ENCODE measurements at places on chromosomes 16 and 17. TPM values are rescaled to one million over a fixed set of nuclear protein-coding genes. Genes with fewer than 3 reads are reported as not detected.

GRCh38 chr17:58741121-58741625, 14.5 kb upstream of the PPM1E start:
- no peak for DNase-seq

DNA sequence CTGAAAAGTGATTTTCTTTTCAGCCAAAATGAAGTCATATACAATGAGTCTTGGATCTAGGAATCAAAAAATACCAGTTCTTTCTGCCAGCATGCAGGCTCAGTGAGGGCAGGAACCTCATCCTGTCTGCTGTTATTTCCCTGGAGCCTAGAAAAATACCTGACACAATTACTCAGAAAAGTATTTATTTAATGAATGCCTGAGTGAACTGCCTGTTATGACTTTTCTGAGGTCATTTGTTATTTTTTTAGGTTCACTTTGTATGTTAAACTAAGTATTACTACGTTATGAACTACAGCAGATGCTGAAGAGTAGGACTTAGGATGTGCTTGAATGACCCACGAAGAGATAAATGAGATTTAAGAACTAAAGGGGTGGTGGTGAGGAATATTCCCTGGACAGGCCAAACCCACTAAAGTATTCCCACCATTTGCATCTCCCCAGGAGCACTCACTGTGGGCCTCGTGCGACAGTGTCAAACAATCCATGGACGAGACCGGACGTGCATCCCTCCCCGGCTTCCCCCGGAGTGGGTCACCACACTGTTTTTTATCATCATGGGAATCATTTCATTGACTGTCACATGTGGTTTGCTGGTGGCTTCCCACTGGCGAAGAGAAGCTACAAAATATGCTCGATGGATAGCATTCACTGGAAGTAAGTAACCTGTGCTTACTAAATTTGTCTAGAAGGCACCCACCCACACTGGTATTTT, 17.1 kb upstream of the VWA3A start:
- no peak for DNase-seq

TBX4 gene
- not detected for total RNA-seq

NPW gene
- total RNA-seq = 1.3 TPM

DNA sequence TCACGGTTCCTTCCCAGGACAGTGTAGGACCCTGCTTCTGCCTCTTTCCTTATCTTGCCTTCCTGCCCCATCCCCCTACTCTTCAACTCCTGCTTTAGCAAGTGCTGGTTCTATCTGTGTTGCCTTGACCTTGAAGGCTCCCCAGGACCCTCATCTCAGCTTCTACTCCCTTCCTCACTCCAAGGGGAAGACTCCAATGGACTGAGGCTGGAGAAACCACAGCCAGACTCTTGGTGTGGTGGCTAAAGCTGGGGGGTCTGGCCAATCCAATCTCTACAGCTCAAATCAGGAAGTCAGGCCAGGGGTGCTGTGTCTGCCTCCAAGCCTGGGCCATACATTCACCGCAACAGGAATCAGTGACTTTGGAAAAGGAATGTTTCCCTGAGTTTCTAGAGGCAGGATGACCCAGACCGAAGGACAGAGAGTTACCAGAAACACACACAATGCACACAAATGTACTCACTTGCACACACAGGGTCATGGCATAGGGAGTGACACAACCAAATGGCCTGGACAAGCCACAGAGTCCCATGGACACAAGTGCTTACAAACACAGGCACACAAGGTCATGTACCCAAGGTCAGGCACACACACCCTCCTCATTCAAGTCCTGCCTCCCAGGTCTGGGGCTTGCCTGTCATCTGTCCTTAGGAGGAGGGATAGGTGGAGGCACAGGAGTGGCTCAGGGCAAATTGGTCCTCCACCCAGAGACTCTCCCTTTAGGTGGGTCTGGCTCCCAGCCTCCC, 1.7 kb upstream of the HSD11B2 start:
- no peak for DNase-seq

DNA sequence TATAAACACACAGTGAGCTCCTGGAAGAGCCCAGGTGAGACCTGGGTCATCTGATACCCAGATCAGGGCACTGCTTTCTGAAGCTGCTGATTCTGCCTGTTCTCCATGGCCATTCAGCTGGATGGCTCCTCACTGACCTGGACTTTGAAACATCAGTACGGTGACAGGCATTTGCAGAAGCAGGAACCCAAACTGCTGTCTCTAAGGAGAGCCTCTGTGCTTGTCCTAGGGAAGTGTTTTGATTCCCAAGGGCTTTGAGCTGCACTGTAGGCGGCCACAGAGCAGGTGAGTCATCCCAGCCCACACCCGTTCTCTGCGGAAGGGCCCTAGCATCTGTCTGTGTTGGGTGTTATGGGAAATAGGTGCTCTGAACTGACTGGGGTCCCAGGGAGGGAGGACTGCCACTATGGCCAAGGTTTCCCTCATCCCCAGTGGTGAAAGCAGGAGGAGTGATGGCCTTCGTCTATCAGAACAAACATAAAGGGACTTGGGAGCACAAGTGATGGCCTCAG, 60.7 kb upstream of the ADCY9 start:
- DNase-seq = peak; percentile 8

USH1G gene
- not detected for total RNA-seq

DNA sequence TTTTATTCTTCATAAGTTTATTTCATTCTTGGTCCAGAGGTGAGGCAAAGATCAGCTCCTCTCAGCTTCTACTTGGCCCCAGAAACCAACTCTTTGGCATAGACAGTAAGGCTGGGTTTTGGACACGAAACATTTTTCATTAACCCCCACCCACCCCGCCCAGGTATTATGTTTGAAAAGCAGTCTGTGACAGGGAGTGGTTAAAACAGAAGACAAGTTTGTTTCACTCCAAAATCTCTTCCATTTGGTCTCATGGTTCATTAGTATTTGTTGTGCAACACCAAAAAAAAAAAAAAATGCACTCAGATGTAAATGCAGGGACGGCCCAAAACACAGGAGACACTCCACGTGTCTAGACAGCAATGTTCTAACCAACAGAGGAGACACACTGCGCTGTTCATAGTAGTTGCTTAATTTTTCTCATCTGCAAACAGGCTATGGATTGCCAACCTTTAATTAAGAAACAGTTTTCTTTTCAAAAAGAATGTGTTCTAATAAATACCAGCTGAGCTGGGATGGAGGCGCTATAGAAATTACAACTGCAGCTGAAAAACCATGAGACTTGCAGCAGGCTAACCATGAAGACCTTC, 39.8 kb upstream of the MMP2 start:
- DNase-seq = no peak

HNF1B gene
- total RNA-seq = not detected

- no peak for DNase-seq
Observed at GRCh38 chr17:4161192-4161966, 18.4 kb downstream of the CYB5D2 start.

DNA sequence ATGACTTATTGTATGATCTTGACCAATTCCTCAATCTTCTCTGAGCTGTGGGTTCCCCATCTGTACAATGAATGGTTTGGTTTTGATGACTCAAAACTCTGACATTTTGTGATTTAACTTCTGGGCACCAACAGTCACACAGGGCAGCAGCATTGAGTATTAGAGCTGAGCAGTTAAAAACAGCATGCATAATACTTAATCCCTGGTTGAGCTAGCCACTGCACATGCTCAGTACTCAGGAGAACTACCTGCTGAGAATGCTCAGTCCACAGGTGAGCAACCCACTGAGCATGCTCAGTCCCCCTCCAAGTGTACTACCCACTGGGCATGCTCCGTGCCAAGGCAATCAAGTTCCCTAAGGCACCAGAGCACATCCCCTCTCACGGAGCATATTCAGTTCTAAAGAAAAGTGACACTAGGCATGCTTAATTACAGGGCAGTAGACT, 68.7 kb downstream of the AIPL1 start:
- DNase-seq = no peak

DNA sequence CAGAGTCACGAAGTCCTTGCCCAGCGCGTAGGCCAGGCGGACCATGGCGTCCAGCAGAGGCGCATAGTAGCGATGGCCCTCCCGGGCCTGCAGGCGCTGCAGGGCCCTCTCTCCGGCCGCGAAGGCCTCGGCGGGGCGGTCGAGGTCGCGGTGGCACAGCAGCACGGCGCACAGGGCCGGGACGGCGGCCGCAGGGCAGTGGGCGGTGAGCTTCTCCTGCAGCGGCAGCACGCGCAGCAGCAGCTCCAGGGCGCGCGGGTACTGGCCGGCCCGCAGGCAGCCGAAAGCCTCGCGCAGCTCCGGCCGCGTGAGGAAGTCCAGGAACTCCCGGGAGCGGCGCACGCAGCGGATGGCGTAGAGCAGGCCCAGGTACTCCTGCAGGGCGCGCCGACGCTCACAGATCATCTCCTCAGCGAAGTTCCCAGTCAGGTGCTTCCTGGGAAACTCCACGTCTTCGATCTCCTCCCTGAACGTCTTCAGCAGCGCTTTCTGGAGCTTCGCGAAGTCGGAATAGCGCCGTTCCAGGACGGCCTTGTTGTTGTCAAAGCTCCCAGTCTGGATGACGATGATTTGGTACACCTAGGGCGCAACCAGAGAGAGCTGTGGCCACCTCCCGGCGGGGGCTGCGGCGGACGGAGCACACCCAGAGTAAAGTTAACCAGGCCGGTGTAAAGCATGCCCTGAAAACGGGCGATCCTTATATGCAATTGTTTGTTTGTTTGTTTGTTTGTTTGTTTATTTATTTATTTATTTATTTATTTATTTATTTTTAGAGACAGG, 7.4 kb downstream of the SNX20 start:
- no peak for DNase-seq

- DNase-seq = peak; percentile 6
Observed at GRCh38 chr17:69870091-69870530, 204.9 kb upstream of the KCNJ16 start.

- no peak for DNase-seq
Observed at GRCh38 chr16:24352746-24353145, 96.6 kb downstream of the CACNG3 start.

GRCh38 chr17:27846042-27846655, 45.8 kb upstream of the NOS2 start:
- DNase-seq = no peak

DNA sequence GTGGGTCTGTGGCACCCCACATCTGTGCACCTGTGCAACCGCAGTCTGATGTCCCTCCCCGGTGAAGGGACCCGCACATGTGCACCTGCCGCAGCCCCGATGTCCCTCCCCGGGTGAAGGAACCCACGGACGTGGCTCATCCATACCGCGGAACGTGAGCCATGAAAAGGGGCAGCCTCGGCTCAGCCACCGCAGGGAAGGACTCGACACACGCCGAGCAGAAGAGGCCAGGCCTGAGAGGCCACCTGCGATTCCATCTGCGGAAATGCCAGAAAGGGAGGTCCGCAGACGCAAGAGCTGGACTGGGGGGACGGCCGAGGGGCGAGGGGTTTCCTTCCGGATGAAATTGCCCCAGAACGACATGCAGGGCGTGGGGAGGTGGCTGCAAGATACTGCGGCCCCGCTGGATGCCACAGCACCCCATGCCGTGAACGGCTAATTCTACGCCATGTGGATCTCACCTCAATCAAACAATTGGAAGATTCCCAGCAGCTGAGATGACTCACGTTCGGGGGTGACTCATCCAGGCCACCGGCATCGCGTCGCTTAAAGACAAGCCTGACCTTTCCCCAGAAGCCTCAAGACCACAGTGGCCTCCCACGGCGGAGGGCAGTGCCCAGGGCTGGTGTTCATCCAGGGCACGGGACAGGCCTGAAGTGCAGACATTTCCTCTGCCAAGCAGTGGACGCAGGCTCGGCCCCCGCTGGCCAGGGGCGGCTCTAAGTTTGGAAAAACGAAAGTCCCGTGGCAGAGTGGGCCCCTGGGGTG, 21.0 kb downstream of the SOX8 start:
- no peak for DNase-seq

- no peak for DNase-seq
Observed at GRCh38 chr17:51778842-51779241, 379.7 kb downstream of the CA10 start.

- no peak for DNase-seq
Observed at GRCh38 chr17:16912021-16912962, 59.6 kb downstream of the TNFRSF13B start.

NRN1L gene
- 0.80 TPM for total RNA-seq

GRCh38 chr17:15406081-15406480, 61.3 kb downstream of the CDRT4 start:
- DNase-seq = no peak

PMFBP1 gene
- 2.0 TPM for total RNA-seq

PGS1 gene
- total RNA-seq = 61.3 TPM

- DNase-seq = no peak
Observed at GRCh38 chr16:68223072-68223471, 12.9 kb downstream of the ESRP2 start.

SEC14L5 gene
- total RNA-seq = not detected

CCL3 gene
- not detected for total RNA-seq

AIPL1 gene
- not detected for total RNA-seq

Measured in OCI-LY7 (cell line).